Jurkat, Clone E6-1 (cell line): ENCODE measurements at places on chromosomes 16 and 17.

GRCh38 chr16:12515746-12516145 lies 287.9 kb downstream of the CPPED1 start:
- no peak for DNase-seq

GRCh38 chr16:8708536-8708935 lies 34.1 kb downstream of the ABAT start:
- DNase-seq = no peak

DNA sequence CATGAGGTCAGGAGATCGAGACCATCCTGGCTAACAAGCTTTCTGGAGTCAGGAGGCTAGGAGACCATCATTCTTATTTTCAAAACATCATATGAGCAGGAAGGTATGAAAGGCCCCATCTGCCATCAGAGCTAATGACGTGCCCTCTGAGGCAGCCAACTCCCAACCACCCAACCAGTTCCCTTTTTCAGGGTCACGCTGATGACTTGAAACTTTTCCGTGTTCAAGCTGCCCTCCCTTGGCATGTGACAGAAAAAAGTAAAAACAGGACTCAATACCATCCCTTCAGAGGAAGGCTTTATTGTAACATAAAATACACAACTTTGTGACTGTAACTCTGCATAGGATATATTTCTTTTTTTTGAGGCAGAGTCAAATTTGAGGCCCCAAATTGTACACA lies 4.6 kb upstream of the GHDC start:
- DNase-seq = no peak

DNA sequence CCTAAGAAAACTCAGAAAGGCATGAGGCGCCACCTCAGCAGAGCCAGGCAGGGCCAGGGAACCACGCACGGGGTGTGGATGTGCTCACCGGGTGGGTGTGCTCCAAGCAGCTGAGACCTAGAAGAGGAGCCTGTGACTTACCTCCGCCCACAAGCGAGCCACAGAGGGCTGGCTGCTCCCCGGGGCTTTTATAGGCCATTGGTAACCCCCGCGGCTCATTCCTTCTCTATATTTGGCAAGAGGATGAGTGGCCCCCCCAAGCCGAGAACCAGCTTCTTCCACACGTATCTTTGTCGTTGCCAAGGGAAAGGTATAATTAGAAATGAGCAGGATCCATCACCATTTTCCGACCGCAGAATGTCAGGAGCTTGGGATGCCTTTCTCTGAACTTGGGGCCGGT lies at the start of gene MYH3:
Gene MYH3, minus strand, starts transcription at position 162 of the 400 bp plus-strand sequence. CDS start 2,245 bp downstream, outside the sequence.
- DNase-seq = no peak

DNA sequence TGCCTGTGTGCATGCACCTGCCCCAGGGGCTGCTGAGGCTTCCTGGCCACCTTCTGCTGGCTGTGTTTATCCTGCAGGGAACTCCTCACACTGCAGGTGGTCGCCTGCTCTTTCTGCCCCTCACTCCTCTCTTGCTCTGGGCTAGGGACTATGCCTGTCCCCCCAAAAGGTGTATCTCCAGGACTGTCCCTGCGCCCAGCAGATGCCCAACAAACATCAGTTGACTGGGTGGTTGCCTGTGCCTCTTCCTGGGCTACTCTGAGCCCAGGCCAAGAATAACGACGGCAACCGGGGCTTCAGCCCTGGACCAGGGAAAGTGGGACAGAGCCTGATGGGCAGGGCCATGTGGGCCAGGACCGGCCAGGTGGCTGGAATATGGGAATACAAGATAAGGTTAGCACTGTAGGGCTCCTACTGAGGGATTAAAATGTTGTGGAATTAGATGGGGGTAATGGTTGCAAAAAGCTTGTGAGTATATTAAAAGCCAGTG lies 55.4 kb downstream of the VAC14 start:
- DNase-seq = no peak

GRCh38 chr16:54411544-54411943 lies 125.0 kb upstream of the IRX3 start:
- no peak for DNase-seq

GRCh38 chr17:59641799-59642484 lies 22.2 kb downstream of the CLTC start:
- DNase-seq = peak; percentile 91

- DNase-seq = no peak
Observed at GRCh38 chr17:4657678-4658077, 16.2 kb upstream of the ALOX15 start.

DNA sequence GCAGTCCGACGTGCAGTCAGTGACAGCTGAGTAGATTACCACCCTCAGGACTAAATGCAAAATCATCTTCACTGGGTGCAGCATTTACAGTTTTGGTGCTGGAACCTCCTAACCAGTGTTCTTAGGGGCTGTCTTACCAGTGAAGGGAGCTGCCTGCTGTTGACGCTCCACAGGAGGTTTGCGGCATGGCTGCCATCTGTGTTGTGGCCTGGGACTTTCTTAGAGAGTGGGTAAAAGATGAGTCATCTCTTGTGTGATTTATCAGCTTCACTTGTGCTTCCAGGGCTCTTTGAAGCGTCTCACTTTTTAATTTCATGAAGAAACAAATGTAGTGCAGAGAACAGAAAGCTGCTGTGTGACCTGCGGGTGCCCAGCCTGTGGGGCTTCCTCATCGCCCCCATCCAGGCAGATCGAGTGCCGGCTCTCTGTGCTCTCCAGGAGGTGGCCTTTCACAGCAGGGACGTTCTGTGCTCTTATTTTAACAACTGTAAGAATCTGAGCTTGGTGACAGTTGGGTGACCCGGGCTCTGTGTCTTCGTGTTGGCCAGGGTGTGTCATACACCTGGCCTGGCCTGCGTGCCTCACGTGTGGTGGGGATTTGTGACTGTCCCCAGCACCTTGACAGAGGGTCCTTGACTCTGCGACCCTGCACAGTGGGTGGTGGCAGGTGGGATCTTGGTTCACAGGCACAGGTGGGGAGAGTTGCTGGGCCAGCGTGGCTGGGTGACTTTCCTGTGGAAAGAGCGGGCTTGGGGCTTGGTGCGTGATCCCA lies 24.3 kb upstream of the ZNF750 start:
- peak; percentile 98 for DNase-seq

DNA sequence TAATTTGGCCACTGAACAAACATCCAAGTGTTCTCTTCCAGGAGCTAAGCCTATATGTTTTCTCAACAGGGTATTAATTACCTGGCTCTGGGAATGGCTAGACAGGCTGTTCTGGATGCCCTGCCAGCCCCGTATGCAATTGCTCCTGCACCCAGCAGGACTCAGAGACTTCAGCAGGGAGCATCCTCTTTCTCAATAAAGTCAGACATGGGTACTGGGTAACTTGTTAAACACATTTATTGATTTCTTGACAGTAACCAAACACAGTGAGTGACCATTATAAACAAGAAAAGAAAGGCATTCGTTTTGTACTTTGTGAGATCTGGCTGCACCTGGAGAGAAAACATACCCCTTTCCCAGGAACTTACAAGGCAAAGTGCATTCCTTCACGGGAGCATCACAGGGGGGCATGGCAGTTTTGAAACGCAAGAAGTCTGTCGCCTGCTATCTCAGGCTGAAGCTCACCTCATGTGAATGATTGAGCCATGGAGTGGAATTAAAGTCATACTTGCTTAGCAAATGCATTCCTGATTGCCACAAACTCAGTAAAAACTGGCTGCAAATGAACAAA lies 369.8 kb downstream of the UTP18 start:
- no peak for DNase-seq

DNA sequence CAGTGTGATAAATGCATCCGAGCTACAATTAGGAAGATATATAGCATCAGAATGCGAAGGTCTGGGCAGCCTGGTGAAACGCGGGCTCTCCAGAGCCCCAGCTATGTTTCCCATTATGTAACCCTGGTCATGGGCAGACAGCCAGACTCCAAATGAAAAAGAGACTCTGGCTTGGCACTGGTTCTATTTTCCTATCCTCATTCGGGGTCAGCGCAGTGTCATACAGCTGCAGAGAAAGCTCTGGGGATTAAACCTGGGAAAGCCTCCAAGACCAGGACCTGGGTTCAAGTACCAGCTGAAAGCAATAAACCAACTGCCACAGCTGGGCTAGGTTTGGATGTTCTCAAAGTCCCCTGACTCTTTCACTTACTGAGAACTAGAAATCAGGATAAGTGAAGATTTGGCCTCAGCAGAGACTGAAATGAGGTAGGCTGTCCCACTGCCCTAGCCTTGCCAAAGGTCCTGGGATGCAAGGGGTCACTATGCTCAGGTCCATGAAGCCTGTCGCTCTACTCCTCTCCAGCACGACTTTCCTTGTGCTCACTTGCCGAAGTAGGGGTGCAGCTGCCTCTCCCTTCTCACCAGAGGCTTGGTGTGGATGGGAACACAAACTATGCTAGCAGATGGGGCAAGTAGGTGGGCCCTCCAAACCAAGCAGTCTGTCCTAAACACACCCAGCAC lies 123.8 kb downstream of the SMG6 start:
- no peak for DNase-seq

DNA sequence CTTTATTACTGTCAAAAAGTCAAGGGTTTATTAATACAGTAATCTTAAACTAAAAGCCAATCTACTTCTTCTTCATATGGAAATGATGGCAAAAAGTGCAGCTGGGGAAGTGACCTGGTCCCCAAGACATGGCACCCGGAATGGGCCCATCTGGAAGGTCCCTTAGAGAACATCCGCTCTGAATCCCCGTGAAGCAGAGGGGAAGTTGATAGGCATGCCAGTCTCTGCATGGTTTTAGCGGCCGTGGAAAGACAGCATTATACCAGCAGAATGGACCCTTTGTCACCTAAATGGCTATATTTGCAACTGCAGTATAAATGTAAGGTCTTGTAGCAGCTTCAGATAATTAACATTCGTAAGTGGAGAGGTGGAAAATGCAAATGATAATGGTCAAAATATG lies 32.4 kb downstream of the COTL1 start:
- DNase-seq = no peak

DNA sequence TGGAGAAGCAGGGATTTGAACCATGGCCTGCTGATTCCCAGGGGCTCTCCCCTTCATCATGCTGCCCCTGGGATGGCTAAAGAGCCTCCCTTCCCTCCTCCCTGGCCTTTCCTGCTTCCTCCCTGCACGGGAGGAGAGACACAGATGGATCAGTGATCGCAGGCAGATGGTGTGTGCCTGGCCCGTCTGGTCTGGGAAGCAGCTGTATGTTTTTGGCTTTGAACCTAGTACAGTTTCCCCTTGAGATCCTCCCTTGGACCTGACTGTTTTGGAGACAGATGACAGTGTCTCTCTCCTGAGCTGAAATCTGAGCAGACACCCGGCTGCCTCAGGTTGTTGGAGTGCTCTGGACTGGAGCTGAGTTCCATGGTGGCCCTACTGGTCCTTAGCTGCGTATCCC lies 29.0 kb upstream of the ATP2C2 start:
- no peak for DNase-seq

DNA sequence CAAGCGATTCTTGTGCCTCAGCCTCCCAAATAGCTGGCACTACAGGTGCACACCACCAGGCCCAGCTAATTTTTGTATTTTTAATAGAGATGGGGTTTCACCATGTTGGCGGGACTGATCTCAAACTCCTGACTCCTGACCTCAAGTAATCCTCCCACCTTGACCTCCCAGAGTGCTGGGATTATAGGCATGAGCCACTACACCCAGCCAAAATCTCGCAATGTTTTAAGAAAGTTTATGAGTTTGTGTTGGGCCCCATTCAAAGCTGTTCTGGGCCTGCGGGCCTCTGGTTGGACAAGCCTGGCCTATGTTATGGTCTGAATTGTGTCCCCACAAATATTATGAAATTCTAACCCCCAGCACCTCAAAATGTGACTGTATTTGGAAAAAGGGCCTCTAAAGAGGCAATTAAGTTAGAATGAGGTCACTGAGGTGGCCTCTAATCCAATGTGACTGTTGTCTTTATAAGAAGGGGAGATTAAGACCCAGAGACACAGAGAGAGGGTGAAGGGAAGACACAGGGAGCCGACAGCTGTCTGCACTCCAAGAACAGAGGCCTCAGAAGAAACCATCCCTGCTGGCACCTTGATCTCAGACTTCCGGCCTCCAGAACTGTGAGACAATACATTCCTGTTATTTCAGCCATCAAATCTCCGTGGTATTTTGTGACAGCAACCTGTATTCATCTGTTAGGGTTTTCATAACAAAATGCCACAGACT lies 469.9 kb downstream of the HS3ST4 start:
- no peak for DNase-seq

- DNase-seq = no peak
Observed at GRCh38 chr16:88428616-88429386, 24.3 kb upstream of the ZFPM1 start.

DNA sequence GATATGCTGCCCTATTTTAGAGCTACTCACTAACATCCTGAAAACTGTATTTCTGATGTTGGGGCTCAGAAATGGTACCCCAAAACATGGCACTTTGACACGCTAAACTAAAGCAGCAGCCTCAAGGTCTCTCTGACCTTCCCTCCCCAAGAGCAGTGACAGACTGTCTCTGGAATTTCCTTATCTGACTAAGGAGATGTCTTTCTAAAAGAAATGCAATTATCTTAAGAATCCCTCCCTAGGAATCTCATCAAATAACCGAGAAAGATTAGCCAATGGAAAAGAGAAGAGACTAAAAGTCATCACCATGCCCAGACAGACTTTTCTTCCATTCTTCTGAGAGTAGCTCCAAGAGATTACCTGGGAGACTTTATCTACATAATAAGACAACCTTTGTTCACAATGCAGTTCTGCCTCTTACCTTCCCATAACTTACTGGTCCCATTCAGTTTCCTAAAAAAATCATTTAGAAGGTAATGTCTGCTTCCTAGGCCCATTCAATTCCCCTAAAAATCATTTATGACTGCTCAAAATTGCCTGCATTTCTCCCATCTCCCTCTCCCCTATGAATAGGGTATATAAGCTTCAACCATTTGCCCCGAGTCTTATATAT lies 123.9 kb downstream of the CPPED1 start:
- no peak for DNase-seq

- DNase-seq = peak; percentile 93
Observed at GRCh38 chr17:49817993-49818392, 29.5 kb downstream of the KAT7 start.

- peak; percentile 62 for DNase-seq
Observed at GRCh38 chr16:67872631-67873434, at the start of gene EDC4. Gene EDC4 (plus strand): TSS chr16:67873052. CDS start chr16:67873262, 210 bp downstream.

DNA sequence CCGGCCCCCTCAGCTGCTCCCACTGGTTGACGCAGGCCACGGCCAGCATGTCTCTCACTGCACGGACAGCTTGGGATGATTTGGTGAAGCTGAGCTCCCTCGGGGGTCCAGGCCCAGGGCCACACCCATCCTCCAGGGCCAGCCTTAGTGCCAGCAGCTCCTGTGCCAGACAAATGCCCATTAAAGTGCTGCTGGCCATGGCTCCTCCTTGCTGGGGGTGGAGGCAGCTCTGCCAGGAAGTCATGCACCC lies 2.5 kb downstream of the TRIM47 start:
- DNase-seq = no peak

DNA sequence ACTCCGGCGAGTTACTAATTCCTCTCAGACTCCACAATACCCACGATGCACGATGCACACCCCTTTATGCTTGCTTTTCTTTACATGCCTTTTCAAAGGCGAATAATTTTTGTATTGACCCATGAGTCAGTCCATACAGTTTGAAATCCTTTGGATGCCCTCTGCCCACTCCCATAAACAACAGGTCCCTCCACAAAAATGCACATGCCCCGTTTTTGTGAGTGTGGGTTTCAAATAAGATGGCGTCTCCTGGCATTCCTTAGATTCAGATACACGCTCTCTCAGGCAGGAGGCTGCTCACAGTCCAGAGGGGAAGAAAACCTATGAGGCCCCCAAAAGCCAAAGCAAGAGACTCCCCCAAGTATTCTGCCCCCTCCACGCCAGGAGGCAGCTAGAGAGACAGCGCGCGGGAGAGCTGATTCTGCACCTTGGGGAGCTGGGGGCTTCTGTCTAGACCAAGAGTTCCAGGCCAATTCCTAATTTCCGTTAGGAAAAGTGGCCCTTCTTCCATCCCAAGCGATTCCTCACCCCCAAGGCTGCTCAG lies 19.6 kb upstream of the HOXB9 start:
- DNase-seq = no peak
